Smooth muscle cell of bladder (primary cell): ENCODE measurements at places on chromosomes 11 and 22. TPM values are rescaled to one million over a fixed set of nuclear protein-coding genes. Genes with fewer than 3 reads are reported as not detected.

The VSIG10L2 gene
- 0.14 TPM in 1 of 2 replicates, not detected in the other for total RNA-seq

The P2RX6 gene
- 2.6 and 2.8 TPM in 2 replicates for total RNA-seq

The SAA4 gene
- not detected in 2 replicates for total RNA-seq

The MS4A6A gene
- total RNA-seq: not detected in 2 replicates

The MAPK8IP2 gene
- total RNA-seq: 0.28 TPM in 2 replicates

The SMC1B gene
- total RNA-seq: not detected in 2 replicates

The OVOL1 gene
- not detected in 2 replicates for total RNA-seq

The GGT1 gene
- total RNA-seq: 4.3 and 5.7 TPM in 2 replicates

The BTBD18 gene
- not detected in 2 replicates for total RNA-seq
